ENCODE measurements at places on chromosomes 11 and 22.
A peak's percentile ranks its signal among the peaks of the same experiment; 100 is the strongest.

DNA sequence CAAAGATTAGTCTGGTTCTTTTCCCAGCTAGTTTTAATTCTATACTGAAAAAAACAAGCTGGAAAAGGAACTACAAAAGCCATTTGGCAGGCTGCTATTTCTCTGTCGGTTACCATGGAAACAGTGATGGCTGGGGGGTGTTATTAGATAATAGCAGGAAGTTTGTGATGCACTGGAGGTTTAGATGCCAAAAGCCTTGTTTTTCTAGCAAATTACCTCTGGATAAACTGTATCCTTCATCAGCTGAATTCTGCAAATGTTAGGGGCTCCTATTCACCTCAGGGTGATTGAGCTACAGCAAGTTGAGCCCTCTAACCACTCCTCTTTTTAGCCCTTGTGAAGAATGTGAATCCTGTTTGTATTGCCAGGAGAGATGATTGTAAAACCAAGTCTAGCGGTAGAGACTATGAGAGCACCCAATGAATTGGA is 25.2 kb downstream of the ALKBH3 start:
- DNase-seq, result no peak

- no peak for DNase-seq
These were observed 130.1 kb downstream of the SOX6 start for GRCh38 chr11:16226245-16226644.

GRCh38 chr11:93468290-93468689 is 74.9 kb downstream of the SMCO4 start:
- no peak for DNase-seq

GRCh38 chr11:64092761-64093136 is 57.0 kb downstream of the FLRT1 start:
- no peak for DNase-seq

GRCh38 chr11:46457659-46458424 is 66.3 kb upstream of the CHRM4 start:
- peak; percentile 14 for DNase-seq

- peak; percentile 46 for DNase-seq
These were observed 396 bp downstream of the TEF start for GRCh38 chr22:41382098-41382578.

- DNase-seq, result no peak
These were observed 55.5 kb downstream of the CSNK2A3 start for GRCh38 chr11:11297578-11297977.

DNA sequence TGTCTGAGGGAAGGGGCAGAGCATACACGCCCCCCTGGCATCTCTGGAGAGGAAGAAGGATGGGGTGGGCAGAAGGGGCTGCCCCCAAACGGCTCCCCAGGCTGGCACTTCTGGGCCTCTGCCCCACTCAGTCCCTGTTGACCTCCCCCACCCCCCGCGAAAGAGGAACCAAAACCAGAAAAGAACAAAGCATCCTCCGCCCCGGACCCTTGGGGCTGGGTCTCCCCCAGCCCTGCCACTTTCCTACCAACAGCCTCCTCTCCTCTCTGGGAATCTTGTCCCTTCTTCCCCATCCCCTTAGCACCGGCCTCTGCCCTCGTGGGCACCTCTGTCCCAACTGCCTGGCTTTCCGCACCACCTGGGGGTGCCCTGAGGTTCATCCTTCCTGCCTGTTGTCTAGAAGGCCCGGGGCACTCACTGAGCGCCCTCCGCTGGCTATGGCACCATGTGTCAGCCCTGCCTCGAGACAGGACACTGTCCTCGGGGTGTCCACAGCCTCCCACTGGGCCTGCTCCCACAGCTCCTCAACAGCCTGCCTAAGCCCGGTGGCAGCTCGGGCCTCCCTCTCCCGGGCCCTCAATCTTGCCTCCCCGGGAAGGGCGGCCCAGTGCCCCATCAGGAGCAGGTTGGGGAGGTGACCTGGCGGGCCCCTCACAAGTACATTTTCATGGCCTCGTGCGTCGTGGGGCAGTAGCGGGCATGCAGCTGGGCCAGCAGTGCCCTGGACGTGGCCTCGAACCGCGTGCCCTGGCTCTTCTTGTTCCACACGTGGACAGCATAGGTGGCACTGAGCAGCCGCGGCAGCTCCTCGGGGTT is 28.2 kb downstream of the A4GALT start:
- DNase-seq, result no peak

GRCh38 chr11:34536056-34536455 is 22.5 kb upstream of the ELF5 start:
- DNase-seq, result no peak

DNA sequence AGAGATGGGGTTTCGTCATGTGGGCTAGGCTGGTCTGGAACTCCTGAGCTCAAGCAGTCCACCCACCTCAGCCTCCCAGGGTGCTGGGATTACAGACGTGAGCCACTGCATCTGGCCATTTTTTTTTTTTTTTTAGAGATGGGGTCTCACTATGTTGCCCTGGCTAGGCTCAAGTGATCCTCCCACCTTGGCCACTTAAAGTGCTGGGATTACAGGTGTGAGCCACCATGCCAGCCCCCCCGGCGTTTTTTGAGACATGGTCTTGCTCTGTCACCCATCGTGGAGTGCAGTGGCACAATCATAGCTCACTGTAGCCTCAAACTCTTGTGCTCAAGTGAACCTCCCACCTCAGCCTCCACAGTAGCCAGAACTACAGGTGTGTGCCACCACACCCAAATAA is 16.5 kb downstream of the RHBDD3 start:
- DNase-seq, result no peak

- DNase-seq, result peak; percentile 56
These were observed 30.5 kb downstream of the ARAP1 start for GRCh38 chr11:72721689-72722049.

DNA sequence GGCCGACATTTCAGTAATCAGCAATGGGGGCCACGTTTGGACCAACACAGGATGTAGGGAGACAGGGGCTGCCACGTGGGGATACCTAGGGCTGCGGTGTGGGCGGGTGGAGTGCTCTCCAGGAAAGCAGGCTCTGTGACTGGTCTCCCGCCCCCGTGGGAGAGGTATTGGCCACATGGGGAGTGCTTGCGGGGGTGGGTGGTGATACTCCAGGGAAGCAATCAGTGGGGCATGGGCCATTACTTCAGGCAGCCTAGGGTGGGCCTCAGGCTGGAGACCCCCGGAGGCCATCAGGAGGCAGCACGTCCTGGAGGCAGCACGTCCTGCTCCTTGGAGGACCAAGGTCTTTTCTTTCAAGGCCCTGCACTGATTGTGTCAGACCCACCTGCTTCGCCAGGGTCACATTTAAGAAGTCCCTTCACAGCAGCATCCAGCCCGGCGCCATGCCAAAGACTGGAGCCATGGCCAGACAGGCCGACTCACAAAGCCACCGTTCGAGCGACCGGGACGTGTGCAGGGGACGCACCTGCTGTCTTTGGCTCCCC is 3.0 kb upstream of the MUC2 start:
- DNase-seq, result no peak

- DNase-seq, result no peak
These were observed 17.3 kb upstream of the PANX2 start for GRCh38 chr22:50153056-50153755.

DNA sequence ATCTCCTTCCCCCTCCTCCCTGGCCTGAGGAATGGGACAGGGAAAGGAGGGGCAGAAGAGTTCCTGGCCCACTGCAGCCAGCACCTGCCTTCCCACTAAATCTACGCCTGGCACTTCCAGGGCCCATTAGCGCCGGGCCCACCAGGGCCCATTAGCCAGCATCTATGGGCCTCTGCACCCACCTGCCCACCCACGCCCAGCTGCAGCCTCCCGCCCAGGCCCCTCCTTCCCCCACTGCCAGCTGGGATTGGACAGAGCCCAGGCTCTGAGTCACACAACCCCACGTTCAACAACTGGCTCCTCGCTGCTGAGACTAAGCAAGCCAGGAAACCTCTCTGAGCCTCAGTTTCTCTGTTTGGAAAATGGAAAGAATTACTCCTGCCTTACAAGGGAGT is 48.7 kb downstream of the CYTH4 start:
- no peak for DNase-seq

- no peak for DNase-seq
These were observed 22.4 kb upstream of the CACNG2 start for GRCh38 chr22:36726007-36726380.

DNA sequence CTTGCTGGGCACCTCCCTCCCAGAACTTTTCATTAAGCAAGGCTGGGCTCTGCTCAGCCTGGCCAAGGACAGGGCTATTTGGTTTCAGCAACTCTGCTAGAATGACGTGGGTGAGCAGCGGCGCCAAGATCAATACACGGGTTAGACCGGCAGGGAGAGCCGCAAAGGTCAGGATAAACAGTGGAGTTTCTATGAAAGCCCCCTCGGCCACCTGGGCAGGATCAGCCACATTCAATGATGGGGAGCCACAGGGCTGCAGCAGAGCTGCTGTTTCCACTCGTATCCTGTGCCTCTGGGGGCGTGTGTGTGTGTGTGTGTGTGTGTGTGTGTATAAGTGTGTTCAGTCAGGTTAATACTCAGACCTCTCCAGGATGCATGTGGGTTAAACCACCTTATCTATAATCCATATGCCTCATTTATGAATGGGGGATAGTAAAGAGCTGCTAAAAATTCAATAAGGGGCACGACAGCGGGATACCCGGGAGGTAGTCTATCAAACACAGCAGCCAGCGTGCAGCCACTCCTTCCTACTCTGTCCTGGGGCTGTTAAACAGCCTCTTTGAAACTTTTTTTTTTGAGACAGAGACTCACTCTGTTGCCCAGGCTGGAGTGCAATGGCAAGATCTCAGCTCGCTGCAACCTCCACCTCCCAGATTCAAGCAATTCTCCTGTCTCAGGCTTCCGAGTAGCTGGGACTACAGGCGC is 34.8 kb downstream of the MYH9 start:
- DNase-seq, result no peak

DNA sequence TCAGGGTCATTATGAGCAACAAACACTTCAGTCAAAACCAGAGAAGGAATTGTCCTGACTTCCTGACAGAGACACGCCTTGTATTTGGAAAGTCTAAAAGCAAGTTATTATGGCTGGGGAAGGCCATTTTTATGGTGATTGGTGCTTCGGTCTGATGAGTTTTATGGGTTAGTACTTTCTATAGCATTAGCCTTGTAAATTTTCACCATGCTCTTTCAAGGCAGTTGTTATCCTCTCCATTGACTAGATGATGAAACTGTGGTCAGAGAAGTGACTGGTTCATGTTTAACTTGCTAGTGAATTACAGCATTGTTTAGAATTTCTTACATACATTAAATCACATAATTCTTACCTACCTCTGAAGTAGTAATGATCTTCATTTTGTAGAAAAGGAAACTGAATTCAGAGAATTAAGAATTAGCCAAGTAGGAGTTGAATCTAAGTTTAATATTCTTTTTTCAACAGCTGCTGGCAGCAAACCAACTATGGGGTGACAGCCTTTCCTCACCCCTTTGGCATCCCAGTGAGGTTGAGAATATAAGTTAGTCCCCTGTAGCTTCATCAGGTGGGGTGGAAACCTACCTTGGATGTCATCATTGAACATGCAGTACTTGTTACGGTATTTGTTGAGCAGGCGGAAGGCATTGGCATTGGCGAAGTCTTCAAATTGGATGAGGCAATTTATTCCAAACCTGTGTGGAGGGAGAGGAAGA is 90.0 kb downstream of the CCDC81 start:
- DNase-seq, result no peak

DNA sequence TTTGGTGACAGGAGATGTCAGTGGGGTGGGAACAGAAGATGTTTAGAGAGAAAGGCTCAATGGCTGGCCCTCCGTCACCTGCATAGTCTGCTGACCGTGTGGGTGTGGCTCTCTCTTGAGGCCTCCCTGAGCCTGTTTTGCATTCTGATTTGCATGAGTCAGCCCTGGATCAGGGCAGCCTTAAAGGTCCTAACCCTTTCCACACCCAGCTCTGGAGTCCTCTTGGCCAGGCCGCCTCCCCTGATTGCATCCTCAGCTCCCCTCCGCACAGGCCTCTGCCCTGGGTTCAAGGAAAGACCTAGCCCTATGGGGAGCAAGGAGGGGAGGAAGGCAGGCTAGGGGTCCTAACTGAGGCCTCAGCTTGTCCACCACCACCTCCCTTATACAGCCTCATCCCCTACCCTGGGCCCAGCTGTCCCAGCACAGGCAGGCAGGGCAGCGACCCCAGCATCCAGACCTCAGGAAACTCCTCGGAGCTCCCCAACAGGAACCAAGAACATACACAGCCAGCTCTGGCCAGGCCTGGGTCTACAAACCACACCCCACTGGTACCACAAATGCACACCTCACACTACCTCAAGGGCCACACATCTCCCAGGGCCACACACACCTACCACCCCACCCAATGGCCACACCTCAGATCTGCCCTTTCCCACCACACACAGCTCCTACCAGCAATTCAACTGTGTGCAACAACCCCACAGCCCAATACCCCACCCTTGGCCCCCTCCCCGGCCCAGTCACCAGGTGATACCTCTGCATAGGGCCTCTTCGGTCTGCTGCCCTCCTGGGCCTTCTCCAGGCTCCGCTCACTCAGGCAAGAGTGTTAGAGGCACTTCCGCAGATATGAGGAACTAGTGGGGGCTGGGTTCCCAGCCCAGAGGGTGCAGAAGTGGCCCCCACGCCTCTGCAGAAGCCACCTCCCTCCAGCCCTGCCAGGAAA is 13.7 kb downstream of the ARAP1 start:
- DNase-seq, result peak; percentile 90

- no peak for DNase-seq
These were observed 48.2 kb downstream of the CSF2RB start for GRCh38 chr22:36961626-36962025.

DNA sequence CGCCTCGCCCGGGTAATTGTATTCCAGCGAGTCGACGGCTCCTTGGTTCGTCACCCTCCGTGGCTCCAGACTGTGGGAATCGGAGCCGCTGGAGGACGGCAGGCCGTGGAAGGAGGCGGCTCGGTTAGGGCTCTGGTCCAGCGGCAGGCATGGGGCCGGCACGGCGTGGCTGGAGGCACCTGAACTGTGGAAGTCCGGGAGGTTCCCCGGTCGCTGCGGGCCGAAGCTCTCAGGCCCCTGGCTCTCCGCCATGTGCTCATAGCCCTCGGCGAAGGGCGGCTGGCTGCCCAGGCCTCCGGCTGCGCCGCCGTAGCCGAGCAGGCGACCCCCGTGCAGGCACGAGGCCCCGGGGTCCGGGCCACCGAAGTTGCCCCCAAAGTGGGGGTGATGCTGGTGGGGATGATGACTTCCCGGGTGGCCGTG is 1.7 kb downstream of the MN1 start:
- DNase-seq, result no peak

- no peak for DNase-seq
These were observed 131.9 kb downstream of the ADAMTS15 start for GRCh38 chr11:130580372-130580771.

DNA sequence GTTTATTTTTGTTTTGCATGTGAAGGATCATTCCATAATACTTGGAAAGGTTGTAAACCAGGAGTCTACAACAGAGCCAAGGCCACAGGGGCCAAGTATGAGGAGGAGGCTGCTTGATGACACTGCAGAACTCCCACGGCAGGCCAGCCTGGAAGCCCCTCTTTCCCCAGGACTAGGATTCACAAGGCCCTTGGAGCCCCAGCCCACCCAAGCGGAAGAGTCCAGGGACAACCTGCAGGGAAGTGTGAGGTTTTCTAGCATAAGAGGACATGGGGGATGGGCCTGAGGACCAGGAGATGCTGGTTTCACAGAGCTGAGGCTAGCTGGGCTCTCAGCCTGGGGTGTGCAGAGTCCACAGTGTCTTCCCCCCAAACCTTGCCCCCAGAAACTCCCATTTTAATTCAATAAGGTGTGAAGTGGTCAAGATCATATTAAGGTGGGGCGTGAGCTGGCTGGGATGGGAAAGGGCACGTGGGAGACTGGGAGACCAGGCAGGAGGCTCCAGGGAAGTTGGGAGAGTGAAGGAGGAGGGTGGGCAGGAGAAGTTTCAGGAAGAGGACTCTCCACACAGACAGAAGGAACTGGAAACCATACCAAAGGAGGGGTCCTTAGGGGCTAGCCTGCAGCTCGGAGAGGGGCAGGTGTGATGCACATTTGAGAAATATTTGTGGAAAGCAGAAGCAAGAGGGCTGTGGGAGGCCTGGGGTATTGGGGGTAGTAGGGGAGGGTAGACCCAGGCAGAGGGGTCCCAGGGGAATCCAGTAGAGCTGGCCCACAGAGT is 12.4 kb downstream of the GNAZ start:
- no peak for DNase-seq
